ENCODE measurements at places on chromosomes 7 and 10. TPM values are rescaled to one million over a fixed set of nuclear protein-coding genes. Genes with fewer than 3 reads are reported as not detected.

Gene TMEM229A
- total RNA-seq = not detected

Gene DRGX
- not detected for total RNA-seq

Gene HOXA1
- total RNA-seq = 1.4 TPM

Gene ELAPOR2
- 3.3 TPM for total RNA-seq

Gene RPP38
- total RNA-seq = 13.1 TPM

Gene ZNF212
- total RNA-seq = 4.5 TPM

Gene GPR26
- not detected for total RNA-seq

Gene RAPGEF5
- 0.37 TPM for total RNA-seq

Gene AKR1C8
- not detected for total RNA-seq

Gene WDR86
- 0.78 TPM for total RNA-seq

Gene PNLIPRP3
- 0.37 TPM for total RNA-seq

Gene CPA4
- total RNA-seq = 1.6 TPM

Gene NKX6-2
- total RNA-seq = not detected

Gene ATP6V0E2
- total RNA-seq = 16.8 TPM

Gene AGAP4
- total RNA-seq = 1.8 TPM

Gene PKD2L1
- total RNA-seq = 0.37 TPM

Gene SPOCK2
- total RNA-seq = under 0.01 TPM

Gene NEUROD6
- total RNA-seq = not detected

Gene C10orf53
- not detected for total RNA-seq

Gene LRRC61
- total RNA-seq = not detected

Gene PLA2G12B
- not detected for total RNA-seq

Gene STRA8
- total RNA-seq = not detected

Gene FAM241B
- not detected for total RNA-seq

Gene MAP3K8
- total RNA-seq = 5.3 TPM

Gene FUOM
- total RNA-seq = 16.6 TPM

Gene CYP2E1
- total RNA-seq = under 0.01 TPM

Gene NUDCD3
- 59.2 TPM for total RNA-seq

Gene CFAP58
- 0.37 TPM for total RNA-seq

Gene CRTAC1
- total RNA-seq = not detected

Gene PRKAR2B
- total RNA-seq = 1.8 TPM

Gene MDFIC
- total RNA-seq = 44.8 TPM

Gene TMEM196
- not detected for total RNA-seq

Gene ZNF365
- not detected for total RNA-seq

Gene PNLIPRP2
- total RNA-seq = not detected

Gene ZNF92
- total RNA-seq = 9.0 TPM

Gene SPDYE2
- total RNA-seq = not detected

Gene SORBS1
- 0.20 TPM for total RNA-seq

Gene TMEM139
- total RNA-seq = not detected

Gene INPP5A
- 24.0 TPM for total RNA-seq

Gene TNPO3
- total RNA-seq = 47.8 TPM

Gene SCIN
- under 0.01 TPM for total RNA-seq

Gene LIPN
- total RNA-seq = not detected

Gene BMS1
- 12.5 TPM for total RNA-seq

Gene SPDYE9
- not detected for total RNA-seq

Gene MSMB
- not detected for total RNA-seq

Gene MMD2
- not detected for total RNA-seq

Gene HHEX
- total RNA-seq = not detected

Gene SVOPL
- total RNA-seq = not detected

All from subcutaneous preadipocyte (primary cell).